ENCODE measurements at places on chromosomes 1 and 21.

- DNase-seq: no peak
These were observed 114.0 kb downstream of the CD247 start for GRCh38 chr1:167404161-167404888.

- DNase-seq: no peak
These were observed 19.7 kb downstream of the NFIA start for GRCh38 chr1:61102041-61102440.

DNA sequence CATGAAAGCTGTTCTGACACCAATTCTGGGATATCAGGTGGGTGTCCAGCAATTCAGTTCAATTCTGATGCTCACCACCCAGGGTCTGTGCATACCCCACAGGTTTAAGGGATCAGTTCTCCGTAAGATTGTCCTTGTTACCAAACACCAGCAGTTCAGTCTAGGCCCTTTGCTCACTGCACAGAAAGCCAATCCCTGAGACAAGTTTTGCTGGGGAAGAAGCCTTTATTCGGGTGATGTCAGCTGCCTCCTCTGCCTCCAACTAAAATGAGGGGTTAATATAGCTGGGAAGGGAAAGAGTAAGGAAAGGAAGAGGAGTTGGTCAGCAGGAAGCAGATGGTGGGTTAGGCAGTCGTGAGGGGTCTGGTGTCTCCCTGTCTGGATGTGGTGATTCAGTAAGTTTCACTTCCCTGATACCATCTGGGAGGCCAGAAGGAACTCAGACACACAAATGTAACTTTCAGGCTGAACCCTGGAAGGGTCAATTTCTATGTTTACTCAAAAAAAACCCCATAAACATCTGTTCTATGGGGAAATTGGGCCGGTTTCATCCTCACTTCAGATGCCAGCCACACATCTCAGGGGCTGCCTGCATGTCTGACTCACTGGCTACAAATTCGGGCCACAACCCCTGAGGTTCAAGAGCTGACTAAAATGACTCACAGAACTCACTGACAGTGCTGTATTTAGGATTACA is 83.3 kb upstream of the PGBD5 start:
- no peak for DNase-seq

DNA sequence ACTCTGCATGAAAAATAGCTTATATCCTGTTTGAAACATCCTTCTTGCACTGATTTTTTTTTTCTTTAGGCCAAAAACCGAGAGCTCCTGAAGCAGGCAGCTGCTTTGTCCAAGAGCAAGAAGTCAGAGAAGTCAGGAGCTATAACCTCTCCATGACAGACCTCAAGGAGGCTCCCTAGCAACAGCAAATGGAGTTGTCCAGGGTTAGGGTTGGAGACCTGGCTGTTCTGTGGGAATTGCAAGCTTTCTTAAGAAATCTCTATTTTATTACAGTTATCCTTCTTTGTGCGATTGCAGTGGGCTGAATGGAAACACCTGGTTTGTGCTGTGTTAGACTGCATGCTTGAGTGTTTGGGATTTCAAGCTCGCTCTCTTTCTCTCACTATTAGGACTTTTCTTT is 12.6 kb upstream of the STX12 start:
- DNase-seq: no peak

DNA sequence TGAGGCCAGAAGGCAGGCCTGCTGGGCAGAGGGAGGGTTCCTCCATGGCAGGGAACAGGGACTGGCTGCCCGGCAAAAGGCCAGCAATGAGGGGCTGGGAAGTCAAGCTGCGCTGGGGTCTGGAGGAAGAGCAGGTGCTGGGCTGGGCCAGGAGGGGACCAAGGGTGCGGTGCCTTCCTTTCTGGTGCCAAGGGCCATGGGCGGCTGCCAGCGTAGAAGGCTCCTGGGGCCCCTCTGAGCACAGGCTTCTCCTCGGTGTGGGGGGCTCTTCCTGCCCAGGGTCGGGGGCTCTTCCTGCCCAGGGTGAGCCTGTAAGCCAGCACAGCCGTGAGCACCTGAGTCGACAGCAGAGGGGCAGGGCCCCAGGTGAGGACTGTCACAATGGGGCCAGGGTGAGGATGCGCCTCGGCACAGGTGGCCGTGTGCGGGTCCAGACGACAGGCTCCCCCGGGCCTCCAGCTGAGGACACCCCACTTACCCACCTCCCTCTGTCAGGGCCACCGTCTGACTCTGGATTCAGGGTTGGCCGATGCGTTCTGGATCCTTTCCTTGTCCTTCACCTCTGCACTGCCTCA is 10.7 kb upstream of the DNMT3L start:
- DNase-seq: no peak

GRCh38 chr1:55214934-55215193 is 300 bp downstream of the USP24 start:
- DNase-seq: no peak

DNA sequence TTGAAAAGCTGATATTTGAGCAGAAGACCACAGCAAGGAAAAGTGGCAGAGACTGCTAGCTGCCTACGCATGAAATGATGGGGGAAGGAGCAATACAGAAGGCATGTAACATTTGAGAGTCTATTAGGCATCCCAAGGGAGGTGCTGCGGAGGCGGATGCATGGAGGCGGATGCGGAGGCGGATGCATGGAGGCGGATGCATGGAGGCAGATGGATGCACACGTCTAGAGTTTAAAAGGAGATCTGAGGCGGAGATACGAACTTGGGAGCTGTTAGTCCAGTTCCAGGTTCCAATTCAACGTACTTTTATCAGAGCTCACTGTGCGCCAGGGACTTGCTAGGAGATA is 744 bp upstream of the DDX20 start:
- no peak for DNase-seq

GRCh38 chr1:115258302-115258866 is 79.7 kb downstream of the NGF start:
- no peak for DNase-seq

DNA sequence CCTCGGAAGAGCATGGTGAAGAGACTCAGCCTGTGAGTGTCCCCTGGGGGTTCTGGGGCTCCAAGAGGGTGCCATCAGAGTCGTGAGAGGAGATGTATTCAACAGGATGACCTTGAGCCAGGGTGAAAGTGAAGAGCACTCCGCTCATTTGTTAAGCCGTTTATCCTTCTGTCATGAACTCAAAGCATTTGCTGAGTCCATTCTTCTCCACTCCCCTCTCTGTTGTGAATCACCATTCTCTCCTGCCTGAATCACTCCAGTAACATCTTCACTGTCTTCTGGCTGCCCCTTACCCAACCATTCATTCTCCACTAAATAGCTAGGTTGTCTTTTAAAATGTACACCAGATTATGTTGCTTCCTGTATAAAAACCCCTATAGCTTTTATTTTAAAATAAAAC is 102.2 kb downstream of the RGL1 start:
- no peak for DNase-seq

DNA sequence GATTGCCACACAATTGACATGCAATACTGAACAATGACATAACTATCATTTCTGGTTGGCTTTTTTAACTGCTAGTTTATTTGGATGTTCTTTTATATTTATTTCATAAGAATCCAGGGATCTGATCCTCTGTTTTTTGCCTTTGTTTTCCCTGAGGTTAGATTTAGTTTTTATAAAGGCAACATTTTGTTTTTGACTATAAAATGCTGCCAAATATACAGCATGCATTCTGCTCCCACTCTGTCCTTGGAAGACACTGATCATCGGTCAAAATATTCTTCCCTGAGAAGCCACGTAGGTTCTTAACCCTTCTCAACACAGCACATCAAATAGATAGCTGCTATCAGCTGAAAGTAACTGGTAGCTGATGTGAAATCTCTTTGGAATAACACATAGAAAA is 52.5 kb downstream of the LYPLAL1 start:
- no peak for DNase-seq

- no peak for DNase-seq
These were observed 41.0 kb downstream of the POFUT2 start for GRCh38 chr21:45246386-45247320.

DNA sequence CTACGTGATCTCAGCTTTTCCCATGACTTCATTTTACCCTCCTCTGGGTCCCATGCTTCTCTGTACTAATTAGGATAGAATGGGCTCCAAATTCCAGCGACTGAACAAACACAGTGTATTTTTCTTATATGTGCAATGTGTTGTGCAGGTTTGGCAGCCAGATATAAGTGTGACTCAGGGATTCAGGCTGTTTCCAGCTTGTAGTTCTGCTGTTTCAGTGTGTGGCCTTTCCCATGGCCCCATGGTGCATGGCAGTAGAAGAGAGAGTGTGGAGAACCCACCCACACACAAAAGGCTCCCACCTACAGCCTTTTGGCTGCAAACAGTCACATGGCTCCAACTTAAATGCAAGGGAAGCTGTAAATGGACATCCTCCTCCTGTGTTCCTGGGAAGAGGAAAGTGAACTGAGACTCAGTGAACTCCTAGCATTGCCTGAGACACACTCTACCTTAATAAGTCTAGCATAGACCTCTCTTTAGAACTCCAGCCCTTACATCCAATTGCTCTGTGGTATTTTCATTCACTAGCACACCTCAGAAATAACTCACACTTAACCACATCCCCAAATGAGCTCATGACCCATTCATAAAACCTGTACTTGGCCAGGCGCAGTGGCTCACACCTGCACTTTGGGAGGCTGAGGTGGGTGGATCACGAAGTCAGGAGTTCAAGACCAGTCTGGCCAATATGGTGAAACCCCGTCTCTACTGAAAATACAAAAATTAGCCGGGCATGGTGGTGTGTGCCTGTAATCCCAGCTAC is 58.7 kb downstream of the KIAA0040 start:
- DNase-seq: no peak

GRCh38 chr1:235643837-235644692 is 5.5 kb downstream of the GNG4 start:
- no peak for DNase-seq

Data from activated CD8-positive, alpha-beta memory T cell treated with anti-CD3 and anti-CD28 coated beads for 1 hour (primary cell).